ENCODE measurements at places on chromosomes 3 and 15. TPM values are rescaled to one million over a fixed set of nuclear protein-coding genes. Genes with fewer than 3 reads are reported as not detected.

Gene SERINC4
- total RNA-seq = not detected

Gene IL17RB
- total RNA-seq = not detected

Gene PCSK6
- total RNA-seq = 0.32 TPM

Gene GABRR3
- total RNA-seq = not detected

Gene TP63
- not detected for total RNA-seq

Gene DUOX1
- total RNA-seq = not detected

Gene MUC13
- not detected for total RNA-seq

Gene GOLGA8K
- 0.30 TPM for total RNA-seq

Gene HYAL1
- 0.65 TPM for total RNA-seq

Gene PIF1
- total RNA-seq = 12.6 TPM

Gene ACTL6A
- total RNA-seq = 75.0 TPM

Gene CADPS
- total RNA-seq = under 0.01 TPM

Gene MYO5C
- total RNA-seq = 2.9 TPM

Gene PLA2G4F
- not detected for total RNA-seq

Gene SLC28A2
- total RNA-seq = not detected

Gene SPTBN5
- total RNA-seq = 7.0 TPM

Gene CCK
- not detected for total RNA-seq

Gene ATP2B2
- total RNA-seq = not detected
